Thyroid gland (tissue), 4 donors: ENCODE measurements at places on chromosomes 11 and 22. TPM values are rescaled to one million over a fixed set of nuclear protein-coding genes. Genes with fewer than 3 reads are reported as not detected.

DNA sequence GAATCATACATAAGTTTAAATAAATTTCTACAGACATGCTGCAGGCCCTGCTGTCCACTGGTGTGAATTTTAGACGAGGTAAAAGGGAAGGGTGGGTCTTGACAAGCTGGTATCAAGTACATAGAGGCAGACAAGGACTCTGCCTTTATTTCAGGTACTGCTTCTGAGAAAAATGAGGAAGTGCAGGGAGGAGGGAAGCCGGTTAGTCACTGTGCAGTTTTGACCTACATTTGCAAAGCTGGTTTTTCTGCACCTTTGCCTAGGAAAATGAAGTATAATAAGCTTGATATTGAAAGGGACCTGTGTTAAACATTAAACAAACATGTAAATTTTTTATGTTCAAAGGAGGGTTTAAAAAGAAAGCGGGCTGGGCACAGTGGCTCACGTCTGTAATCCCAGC, 24.6 kb downstream of the TMEM45B start:
- DNase-seq = no peak
- H3K27me3 ChIP-seq = no peaks in the 10 kb centered on the region
- no peaks in the 10 kb centered on the region for H3K4me1 ChIP-seq

OR5D16 gene
- total RNA-seq = not detected

SERHL2 gene
- not detected for total RNA-seq

RIC8A gene
- total RNA-seq = 65.8 TPM

OR2AT4 gene
- not detected for total RNA-seq

TRIM49 gene
- total RNA-seq = not detected

PDE3B gene
- 3.9 TPM for total RNA-seq

CLMP gene
- 13.2 TPM for total RNA-seq

- H3K27me3 ChIP-seq = no peaks in the 10 kb centered on the region
- H3K4me3 ChIP-seq = no peak overlapping the region
- no peak for DNase-seq
- no peaks in the 10 kb centered on the region for H3K36me3 ChIP-seq
Observed at GRCh38 chr11:107116358-107116757, 98.1 kb upstream of the GUCY1A2 start.

A4GALT gene
- total RNA-seq = 12.6 TPM

GRCh38 chr11:105858841-105859240, 163.2 kb downstream of the MSANTD4 start:
- no peaks in the 10 kb centered on the region for H3K36me3 ChIP-seq
- no peaks in the 10 kb centered on the region for H3K4me1 ChIP-seq
- H3K27me3 ChIP-seq = no peaks in the 10 kb centered on the region
- H3K27ac ChIP-seq = no peak overlapping the region

CCDC73 gene
- total RNA-seq = 0.27 TPM

HMOX1 gene
- total RNA-seq = 7.0 TPM

DNA sequence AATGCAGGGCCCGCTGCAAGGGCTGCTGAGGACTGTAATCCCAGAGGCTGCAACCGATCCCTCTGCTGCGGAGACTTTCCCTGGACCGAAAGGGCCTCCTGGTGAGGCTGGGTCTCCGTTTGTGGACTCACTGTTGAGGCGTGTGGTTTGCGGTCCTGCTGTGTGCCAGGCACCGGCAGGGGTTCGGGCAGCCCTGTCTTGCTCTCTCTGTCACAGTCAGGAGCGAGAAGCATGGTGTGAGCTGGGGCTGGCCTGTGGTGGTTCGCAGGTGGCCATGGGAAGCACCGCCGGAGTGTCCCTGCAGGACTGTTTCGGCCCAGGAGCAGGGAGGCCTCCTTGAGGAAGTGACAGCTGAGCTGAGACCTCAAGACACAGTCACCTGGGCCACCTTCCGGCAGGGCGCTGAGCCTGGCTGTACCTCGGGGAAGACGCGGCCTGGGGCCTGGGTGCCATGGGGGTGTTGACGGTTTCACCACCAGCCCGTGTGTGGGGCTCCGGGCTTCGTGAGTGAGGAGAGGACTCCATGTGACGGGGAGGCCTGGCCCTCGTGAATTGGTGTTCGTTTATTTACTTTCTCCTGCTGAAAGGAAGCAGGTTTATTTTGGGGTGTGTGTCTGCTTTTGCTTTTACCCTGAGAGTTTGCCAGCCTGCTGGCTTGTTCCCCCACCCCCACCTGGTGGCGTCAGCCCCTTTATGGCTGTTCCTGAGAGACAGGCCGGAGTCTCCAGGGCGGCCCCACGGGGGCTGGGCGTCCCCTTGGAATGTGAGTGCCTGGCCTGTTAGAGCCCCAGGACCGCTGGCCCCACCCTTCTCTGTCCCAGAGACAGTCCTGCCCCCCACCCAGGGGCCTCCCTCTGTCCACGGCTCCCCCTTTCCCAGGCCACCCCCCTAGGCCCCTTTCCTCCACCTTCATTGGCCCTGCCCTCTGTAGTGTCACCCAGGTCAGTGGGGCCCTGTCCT, 122.5 kb downstream of the KCNQ1OT1 start:
- no peaks in the 10 kb centered on the region for H3K4me1 ChIP-seq
- H3K27ac ChIP-seq = no peak overlapping the region
- H3K36me3 ChIP-seq = no peaks in the 10 kb centered on the region
- no peak overlapping the region for H3K4me3 ChIP-seq
